ENCODE measurements at places on chromosomes 6 and 20.

DNA sequence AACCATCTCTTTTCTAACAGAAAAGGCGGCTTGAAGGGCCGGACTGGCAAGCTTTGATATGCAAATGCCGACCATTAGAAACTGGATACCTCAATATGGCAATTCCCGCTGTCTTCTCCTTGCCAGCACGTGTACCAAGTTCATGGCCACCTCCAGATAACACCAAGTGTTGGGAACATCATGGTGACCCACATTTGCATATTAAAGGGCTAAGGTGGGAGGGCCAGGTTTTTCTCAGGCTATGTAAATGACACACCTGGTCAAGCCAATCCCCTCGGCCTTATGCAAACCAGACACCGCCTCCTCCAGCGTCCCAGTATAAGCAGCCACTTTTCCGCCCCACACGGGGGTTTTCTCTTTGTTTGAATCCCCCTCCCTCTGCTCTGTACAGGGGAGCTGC, 110.7 kb downstream of the DACT2 start:
- no peak for DNase-seq

DNA sequence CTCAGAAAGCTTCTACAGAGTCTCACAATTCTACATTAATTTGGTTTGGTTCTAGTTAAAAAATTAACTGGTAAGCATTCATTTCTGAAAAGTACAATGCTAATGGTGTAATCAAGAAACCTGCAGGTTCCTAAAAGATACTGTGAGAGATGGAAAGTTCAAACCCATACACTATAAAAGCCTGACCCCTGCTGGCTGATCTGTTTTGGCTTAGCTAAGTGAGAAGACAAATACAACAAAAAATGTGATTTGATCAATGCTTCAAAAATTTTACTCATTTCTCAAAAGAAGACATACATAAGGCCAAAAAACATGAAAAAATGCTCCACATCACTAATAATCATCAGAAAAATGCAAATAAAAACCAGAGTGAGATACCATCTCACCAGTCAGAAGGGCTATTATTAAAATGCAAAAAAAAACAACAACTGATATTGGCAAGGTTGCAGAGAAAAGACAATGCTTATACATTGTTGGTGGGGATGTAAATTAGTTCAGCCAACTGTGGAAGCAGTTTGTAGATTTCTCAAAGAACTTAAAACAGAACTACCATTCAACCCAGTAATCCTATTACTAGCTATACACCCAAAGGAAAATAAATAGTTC, 102.8 kb downstream of the MOXD1 start:
- no peak for DNase-seq

DNA sequence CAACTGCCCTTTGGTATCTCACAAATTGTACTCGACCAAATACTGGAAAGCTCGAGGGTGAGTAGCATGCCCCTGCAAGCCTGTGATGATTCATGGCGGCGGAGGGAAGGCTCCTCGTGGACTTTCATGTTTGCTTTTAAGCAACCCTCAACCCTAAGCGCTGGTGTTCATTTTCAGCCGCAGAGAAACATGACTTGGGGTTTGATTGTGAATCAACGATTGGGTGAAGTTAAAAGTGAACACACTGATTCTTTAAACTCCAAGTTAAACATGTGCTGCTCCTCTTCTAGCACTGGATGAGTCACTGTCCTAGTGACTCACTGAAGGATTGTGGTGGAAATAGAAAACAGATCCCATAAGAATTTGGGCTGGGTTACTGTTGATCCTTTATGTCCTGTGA, 8.3 kb downstream of the CD109 start:
- no peak for DNase-seq

DNA sequence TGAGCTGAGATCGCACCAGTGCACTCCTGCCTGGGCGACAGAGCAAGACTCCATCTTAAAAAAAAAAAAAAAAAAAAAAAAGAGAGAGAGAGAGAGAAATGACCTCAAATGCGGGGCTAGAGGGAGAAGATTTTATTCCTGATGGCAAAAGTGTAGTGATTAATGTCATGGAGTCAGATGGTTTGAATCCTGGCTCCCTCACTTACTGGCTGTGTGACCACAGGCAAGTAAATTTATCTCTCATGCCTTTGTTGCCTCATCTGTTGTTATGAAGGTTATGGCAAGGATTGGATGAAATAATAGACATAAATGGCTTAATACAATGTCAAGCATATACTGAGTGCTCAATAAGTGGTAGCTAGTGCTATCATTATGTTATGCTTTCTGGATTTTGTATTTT, 29.3 kb downstream of the RIN2 start:
- no peak for DNase-seq

- DNase-seq: no peak
Observed at GRCh38 chr6:107554918-107555317, 65.0 kb downstream of the SOBP start.

DNA sequence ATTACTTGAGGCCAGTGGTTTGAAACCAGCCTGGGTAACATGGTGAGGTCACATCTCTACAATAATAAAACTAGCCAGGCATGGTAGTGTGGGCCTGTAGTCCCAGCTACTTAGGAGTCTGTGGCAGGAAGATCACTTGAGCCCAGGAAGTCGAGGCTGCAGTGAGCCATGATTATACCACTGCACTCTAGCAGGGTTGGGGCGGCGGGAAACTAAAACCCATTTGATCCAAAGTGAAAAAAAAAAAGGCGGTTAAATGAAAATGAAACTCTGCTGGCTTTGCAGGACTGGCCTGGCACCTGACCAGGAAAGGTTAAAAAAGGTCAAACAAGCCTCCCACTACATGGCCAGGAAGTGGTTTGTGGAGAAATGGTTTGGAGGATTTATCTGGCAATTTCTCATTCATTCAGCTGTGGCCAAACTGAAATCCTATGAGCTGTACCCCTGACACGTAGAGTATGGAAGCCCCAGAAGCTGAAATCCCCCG, 36.6 kb downstream of the MTRES1 start:
- DNase-seq: no peak

DNA sequence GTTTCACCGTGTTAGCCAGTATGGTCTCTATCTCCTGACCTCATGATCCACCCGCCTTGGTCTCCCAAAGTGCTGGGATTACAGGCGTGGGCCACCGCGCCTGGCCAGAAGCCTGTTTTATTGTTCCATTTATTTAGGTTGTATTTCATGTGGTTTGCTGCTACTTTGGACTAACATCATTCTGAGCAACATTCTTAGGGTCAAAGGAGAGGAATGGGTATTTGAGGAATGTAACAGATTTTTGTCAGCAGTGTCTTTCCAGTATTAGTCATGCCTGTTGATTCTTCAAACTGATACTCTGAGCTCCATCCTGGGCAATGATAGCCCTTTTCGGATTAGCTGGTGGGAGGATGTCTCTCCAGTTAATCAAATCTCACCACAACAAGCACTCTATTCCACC, 213.0 kb upstream of the CITED2 start:
- no peak for DNase-seq

DNA sequence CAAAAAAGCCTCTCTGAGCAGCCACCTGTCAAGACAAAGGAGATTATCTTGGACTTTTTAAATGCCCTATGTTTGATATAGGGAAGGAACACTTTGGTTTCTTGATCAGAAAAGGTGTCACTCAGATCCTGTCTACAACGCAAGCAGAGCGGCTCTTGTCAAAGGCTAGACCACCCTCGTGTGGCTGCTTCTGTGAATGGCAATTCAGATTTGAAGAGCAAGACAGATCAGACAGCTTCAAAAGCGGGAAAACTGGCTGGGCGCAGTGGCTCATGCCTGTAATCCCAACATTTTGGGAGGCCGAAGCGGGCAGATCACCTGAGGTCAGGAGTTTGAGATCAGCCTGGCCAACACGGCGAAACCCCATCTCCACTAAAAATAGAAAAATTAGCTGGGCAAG, 10.1 kb upstream of the NXT1 start:
- DNase-seq: no peak

DNA sequence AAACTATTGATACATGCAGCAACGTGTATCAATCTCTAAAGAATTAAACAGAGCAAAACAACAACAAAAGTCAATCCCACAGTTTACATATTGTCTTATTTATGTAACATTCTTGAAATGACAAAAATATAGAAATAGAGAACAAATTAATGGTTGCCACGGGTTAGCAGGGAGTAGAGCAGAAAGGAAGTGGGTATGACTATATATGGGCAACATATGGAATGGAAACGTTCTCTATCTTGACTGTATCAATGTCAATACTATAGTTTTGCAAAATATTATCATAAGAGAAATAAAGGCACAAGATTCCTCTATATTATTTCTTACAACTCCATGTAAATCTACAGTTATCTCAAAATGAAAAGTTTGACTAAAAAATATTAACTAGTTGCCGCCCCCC, 12.8 kb downstream of the AK9 start:
- no peak for DNase-seq

DNA sequence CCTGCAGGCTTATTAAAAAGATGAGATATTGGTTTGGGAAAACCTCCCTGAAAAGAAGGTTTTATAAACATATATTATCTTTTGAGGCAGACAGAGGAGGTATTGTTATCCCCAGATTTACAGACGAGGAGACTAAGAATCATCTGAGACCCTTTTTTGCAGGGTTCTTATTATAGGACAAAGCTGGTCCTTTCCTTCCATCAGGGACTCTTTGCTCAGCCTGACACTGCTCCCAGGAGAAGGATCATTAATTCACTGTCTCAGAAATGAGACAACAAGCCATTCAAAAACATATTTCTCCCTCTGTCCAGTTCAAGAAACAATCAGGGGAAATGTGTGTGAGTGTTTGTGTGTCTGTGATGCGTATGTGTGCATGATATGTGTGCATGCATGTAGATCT, 33.5 kb downstream of the HIVEP2 start:
- DNase-seq: no peak

DNA sequence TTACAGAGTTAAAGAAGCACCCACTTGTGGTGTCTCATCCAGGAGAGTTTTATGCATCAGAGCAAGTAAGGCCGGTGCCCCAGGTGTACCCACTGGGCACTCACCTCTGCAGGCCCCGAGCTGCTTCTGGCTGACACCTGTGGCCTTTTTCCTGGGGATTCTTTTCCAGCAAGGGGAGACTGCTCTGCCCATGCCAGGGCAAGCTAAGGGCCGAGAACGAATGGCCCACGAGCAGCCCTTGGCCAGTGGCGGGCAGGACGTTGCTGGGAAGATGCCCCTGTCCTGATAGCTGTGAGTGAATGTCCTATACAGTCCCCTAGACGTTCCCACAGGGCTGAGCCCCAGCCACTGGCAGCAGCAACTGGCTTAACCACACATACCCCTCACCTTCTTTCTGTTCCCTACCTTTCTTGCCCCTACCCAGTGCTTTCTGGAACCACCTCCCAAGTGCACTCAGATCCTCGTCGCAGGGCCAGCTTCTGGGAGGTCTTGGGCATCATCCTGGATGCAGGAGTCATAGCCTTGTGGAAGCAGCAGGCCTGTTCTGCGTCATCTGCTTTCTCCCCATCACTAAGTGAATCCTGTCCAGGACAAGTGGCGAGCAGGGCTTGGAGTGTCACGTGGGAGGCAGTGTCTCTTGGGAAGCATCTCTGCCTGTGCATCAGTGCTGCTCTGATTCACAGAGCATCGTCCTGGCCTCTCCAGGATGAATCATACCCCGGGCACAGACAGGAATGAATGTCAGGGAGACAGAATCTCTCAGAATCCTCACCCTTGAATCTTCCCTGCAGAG, 32.5 kb downstream of the SYNDIG1 start:
- DNase-seq: no peak

GRCh38 chr20:52083627-52084232, 107.8 kb downstream of the ZFP64 start:
- DNase-seq: no peak

DNA sequence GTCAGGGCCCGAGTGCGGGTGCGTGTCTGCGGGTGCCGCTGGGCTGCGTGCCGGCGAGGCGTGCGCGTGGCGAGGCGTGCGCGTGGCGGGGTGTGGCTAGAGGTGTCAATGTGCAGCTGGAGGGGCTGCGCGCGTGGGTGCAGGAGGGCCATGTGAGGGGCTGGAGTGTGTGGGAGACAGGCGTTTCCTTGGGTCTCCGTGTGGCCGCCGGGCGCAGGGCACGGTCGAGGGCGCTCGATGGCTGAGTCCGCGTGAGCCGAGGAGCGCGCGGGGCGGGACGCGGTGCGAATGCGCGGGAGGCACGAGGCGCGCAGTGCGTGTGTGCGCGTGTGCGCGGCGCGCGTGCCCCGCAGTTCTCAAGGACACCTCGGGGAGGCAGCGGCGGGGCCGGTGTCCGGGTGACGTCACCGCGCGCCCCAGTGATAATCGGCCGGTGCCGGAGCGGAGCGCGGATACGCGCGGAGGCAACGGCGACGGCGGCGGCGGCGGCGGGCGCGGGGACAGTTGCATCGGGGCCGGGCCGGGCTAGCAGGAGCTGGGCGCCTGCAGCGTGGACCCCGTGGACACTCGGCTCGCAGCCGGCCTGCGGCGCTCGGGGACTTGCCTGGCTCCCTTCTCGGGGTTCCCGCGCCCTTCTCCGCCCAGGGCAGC, 38.7 kb downstream of the YTHDF1 start:
- no peak for DNase-seq

- no peak for DNase-seq
Observed at GRCh38 chr6:35583893-35584688, 71.4 kb upstream of the TULP1 start.

- no peak for DNase-seq
Observed at GRCh38 chr6:29451471-29452193, 5.2 kb downstream of the OR11A1 start.

- DNase-seq: no peak
Observed at GRCh38 chr6:100904316-100904715, 23.2 kb upstream of the ASCC3 start.

- no peak for DNase-seq
Observed at GRCh38 chr6:14276667-14277404, 159.3 kb downstream of the CD83 start.

DNA sequence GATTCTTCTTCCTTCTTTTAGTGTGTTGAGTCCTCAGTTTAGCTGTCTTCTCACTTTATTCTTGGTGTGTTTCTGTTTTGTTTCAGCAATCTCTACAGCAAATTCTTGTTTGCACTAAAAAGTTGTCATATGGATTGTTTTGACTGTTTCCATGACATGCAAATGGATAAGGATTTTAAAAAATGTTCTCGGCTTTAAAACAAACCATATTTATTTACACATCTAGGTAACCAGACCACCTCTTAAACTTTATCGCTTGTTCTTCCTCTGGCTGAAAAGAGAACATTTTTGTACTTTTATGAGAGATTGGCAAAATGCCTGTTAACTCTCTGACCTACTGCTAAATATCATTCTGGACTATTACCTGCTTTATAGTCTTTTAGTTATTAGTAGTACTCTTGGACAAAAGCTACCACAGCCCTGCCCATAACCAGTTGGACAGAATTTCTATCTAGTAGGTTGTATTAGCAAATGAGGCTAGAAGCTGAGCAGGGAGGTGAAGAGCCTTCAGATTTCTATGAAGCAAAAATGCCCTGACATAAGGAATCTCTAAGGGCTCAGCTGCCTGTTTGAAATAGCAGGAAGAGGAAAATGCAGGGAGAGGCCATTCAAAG, 268.3 kb downstream of the CD109 start:
- no peak for DNase-seq

GRCh38 chr6:157569543-157569942, 188.6 kb downstream of the ZDHHC14 start:
- DNase-seq: no peak
